Dermis blood vessel endothelial cell (primary cell): ENCODE measurements at places on chromosomes 5 and 9. TPM values are rescaled to one million over a fixed set of nuclear protein-coding genes. Genes with fewer than 3 reads are reported as not detected.
A peak's percentile ranks its signal among the peaks of the same experiment; 100 is the strongest.

Gene WASHC1
- 4.7 and 4.9 TPM in 2 replicates for total RNA-seq

DNA sequence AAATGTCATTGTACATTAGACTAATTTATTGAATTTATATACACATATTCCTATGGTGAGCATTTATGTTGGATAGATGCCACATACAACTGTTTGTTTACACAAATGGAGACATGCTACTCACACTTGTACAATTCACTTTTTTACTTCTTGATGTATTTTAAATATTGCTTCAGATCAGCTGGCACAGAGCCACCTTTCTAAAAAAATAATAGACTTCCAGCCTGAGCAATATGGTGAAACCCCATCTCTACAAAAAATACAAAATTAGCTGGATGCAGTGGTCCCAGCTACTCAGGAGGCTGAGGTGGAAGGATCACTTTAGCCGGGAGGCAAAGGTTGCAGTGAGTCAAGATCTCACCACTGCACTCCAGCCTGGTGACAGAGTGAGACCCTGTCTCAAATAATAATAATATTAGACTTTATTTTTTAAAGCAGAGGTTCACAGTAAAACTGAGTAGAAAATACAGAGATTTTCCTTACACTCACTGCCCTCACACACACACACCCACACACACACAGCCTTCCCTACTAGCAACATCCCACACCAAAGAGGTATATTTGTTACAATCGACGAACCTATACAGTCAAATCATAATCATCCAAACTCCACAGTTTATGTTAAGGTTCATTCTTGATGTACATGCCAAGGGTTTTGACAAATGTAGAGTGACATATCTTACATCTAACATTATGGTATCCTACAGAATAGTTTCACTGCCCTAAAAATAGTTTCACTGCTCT is 16.5 kb upstream of the ADRB2 start:
- DNase-seq = no peak

GRCh38 chr5:150408231-150408943 is 4.3 kb downstream of the CD74 start:
- no peak for DNase-seq

GRCh38 chr5:115160975-115161475 is 8.7 kb downstream of the TRIM36 start:
- no peak for DNase-seq

DNA sequence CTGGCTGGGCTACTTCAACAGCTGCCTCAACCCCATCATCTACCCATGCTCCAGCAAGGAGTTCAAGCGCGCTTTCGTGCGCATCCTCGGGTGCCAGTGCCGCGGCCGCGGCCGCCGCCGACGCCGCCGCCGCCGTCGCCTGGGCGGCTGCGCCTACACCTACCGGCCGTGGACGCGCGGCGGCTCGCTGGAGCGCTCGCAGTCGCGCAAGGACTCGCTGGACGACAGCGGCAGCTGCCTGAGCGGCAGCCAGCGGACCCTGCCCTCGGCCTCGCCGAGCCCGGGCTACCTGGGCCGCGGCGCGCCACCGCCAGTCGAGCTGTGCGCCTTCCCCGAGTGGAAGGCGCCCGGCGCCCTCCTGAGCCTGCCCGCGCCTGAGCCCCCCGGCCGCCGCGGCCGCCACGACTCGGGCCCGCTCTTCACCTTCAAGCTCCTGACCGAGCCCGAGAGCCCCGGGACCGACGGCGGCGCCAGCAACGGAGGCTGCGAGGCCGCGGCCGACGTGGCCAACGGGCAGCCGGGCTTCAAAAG is 36.9 kb upstream of the TTC1 start:
- peak; percentile 32 for DNase-seq

- DNase-seq = no peak
Measured at GRCh38 chr5:63953217-63953616, 9.0 kb downstream of the HTR1A start.

GRCh38 chr9:93612052-93612795 is 35.8 kb downstream of the PHF2 start:
- DNase-seq = peak; percentile 25

DNA sequence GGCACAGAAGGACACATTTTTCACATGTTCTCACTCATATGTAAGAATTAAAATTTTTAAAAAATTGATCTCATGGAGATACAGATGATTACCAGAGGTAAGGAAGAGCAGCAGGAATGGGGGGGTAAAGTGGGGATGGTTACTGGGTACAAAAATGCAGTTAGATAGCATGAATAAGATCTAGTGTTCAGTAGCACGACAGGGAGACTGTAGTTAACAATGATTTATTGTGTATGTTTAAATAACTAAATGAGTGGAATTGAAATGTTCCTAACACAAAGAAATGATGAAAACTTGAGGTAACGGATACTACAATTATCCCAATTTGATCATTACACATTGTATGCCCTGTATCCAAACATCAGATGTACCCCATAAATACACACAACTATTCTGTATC is 15.2 kb upstream of the TGFBI start:
- DNase-seq = no peak

Gene CATSPER3
- total RNA-seq = 0.34 TPM in 1 of 2 replicates, not detected in the other

GRCh38 chr5:124847907-124848306 is 101.5 kb upstream of the ZNF608 start:
- no peak for DNase-seq

Gene ANKRD18A
- under 0.01 TPM in 1 of 2 replicates, not detected in the other for total RNA-seq

Gene HEMGN
- total RNA-seq = not detected in 2 replicates

DNA sequence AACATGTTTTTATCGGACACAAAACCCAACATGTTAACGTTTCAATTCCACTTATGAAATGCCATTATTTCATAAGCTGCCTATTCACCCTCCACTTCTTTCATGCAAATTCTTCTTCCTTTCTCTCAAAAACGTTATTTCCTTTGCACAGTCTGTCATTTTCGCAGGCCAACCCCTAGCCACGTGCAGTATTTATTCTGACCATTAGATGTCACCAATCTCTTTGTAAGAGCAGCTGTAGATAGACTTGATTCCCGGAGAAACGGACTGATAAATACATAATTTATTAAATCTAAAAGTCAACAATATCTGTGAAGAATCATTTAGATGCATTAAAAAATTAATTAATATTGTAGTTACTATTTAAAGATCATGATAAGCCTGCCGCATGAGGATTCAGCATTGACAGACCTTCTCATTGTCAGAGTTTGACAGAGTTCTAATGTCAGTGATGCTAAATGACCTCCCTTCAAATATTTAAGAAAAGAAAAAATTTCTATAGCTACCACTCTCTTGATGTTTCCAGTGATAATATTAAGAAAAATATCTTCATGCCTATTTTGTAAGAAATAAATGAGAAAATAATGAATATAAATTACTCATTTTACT is 933.6 kb downstream of the CDH12 start:
- DNase-seq = peak; percentile 13

Gene EQTN
- not detected in 2 replicates for total RNA-seq

Gene CDC20B
- 0.05 TPM in 1 of 2 replicates, not detected in the other for total RNA-seq

Gene APBA1
- total RNA-seq = 4.9 and 8.6 TPM in 2 replicates

GRCh38 chr5:170216257-170216864 is 16.4 kb upstream of the C5orf58 start:
- DNase-seq = peak; percentile 87

DNA sequence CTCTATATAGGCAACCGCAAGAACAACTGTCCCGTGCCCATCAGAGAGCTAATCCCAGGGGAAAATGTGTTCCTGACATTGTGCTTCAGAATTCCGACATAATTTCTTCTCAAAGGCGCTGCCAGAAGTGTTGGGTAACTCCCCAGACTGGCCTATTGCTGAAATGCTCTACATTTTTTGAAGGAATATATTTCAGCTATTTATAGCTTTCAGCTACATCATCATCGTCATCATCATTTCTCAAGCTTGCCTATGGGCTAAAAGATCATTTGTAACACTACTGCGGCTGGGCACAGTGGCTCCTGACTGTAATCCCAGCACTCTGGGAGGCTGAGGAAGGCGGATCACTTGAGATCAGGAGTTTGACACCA is 49.7 kb downstream of the MYO10 start:
- DNase-seq = no peak

Gene CCL28
- 1.2 and 3.6 TPM in 2 replicates for total RNA-seq

DNA sequence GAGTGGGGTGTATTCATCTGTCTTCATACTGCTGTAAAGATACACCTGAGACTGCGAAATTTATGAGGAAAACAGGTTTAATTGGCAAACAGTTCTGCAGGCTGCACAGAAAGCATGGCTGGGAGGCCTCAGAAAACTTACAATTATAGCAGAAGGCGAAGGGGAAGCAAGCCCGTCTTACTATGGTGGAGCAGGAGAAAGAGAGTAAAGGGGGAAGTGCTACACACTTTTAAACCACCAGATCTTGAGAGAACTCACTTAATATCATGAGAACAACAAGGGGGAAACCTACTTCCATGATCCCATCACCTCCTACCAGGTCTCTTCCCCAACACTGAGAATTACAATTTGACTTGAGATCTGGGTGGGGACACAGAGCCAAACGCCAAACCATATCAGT is 12.5 kb upstream of the NREP start:
- DNase-seq = no peak

- no peak for DNase-seq
Measured at GRCh38 chr5:96636594-96636993, 25.6 kb upstream of the CAST start.

GRCh38 chr5:6452622-6453504 is 4.2 kb downstream of the UBE2QL1 start:
- no peak for DNase-seq

Gene DMGDH
- 0.68 and 1.4 TPM in 2 replicates for total RNA-seq

Gene FNIP1
- total RNA-seq = 30.2 and 37.3 TPM in 2 replicates

DNA sequence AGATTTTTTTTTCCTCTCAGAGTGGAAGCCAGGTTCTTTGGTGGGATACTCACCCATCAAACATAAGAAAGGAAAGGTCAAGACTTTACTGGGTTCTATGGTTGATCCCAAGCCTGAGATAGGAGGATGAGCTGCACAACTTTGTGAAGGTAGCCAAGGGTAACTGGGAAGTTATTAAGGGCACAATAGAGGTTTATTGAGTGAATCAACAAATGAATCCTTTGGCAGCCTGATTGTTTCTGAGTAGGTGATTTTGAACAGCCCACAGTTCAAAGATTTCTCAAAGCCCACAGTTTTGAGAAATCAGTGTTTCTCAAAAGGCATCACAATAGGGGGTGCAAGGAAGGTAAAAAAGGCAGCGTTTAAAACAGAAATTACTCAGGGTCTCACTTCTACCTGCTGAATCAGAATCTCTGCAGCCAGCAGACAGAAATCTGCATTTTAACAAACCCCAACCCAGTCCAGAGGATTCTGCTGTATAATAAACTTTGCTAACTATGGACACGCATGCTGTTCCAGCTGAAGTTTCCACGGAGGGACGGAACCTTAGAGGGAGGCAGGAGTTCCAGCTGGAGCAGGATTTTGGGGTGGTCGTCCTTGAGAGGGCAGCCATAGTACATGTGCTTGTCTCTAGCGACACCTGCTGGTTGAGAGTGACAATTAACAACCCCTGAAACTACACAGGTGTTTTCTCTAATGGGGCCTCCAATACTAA is 32.7 kb upstream of the FSD1L start:
- peak; percentile 80 for DNase-seq

Gene UNC13B
- 39.7 and 48.1 TPM in 2 replicates for total RNA-seq

DNA sequence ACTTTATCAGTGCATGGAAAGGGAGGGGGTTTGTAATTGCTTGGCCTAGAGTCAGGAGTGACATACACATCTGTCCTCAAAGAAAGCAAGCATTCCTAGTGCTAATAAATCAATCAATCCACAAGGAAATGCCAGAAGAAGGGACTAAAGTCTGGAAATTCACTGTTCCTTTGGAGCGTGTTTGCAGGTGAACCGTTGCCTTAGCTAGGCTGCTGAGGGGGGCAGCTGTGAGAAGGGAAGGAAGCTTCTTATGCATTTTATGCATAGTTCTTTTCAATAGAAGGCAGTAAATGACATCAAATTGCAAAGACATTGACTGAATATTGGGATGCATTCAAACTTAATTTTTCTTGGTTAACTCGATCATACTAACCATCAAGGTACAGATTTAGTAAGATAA is 1092.5 kb upstream of the SEMA6A start:
- no peak for DNase-seq

GRCh38 chr9:97046228-97046627 is 7.3 kb upstream of the CTSV start:
- DNase-seq = no peak

DNA sequence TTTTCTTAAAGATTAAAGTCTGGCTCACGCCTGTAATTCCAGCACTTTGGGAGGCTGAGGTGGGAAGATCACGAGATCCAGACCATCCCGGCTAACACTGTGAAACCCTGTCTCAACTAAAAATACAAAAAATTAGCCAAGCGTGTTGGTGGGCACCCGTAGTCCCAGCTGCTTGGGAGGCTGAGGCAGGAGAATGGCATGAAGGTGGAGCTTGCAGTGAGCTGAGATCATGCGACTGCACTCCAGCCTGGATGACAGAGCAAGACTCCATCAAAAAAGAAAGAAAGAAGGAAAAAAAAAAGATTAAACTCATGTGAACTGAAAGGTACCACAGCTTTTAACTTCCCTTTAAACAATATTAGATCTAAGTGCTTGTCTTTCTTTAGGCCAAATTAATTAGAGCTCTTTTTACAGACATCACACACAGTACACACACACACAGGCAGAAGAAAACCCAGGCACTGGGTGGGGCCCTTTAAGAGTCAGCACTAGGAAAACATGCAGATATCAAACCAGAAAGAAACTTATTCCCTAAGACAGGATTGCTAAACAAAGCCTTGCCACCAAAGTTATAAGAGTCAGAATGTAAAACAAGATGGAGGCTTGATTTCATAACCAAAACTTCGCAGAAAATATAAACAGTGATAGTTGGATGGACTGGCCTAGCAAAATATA is 29.3 kb upstream of the UHRF2 start:
- no peak for DNase-seq

Gene SEMA5A
- total RNA-seq = 0.14 and 0.17 TPM in 2 replicates

Gene EFNA5
- total RNA-seq = 36.1 and 77.0 TPM in 2 replicates

DNA sequence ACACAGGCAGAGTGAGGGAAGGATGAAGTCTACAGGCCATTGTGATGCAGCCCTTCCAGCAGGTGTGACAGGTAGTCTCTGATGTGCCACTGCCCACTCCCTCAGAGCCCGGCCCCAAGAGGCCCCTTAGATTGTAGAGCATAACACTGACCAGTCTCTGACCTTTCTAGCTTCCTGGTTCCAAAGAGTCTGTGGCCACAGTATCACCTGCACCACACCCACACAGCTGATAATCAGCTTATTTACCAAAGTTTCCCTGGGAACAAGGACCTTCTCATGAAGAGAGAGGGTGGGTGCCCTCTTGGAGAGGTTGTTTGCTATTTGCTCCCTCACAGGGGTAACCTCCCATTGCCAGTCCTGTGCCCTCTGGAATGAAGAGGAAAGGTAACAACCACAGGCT is 11.0 kb upstream of the ACER2 start:
- DNase-seq = no peak

DNA sequence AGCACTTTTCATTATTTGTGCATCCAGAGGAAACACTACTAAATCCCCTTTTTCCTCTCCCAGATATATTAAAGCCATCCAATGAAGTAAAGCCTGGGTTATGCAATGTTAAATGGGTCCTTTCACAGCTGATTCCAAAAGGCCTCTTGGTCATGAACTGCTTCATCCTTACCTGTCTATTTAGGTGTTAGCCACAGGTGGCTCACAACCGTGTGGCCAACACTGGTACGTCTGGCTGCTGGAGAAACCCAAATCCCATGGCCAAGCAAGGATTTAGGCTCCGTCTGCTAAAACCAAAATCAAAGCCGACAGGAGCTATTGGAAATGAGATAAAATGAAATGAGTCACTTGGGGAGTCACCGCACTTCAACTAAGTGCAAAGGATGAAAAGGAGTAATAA is 193.9 kb downstream of the ADCY2 start:
- no peak for DNase-seq
